T-helper 1 cell (primary cell): ENCODE measurements at places on chromosomes 12 and 14.

- DNase-seq = no peak
These were observed 147.5 kb downstream of the KITLG start for GRCh38 chr12:88432531-88433490.

- DNase-seq = no peak
These were observed 6.8 kb downstream of the CEP170B start for GRCh38 chr14:104871656-104872468.

GRCh38 chr14:69346710-69347109 lies 51.4 kb downstream of the ERH start:
- no peak for DNase-seq

- no peak for DNase-seq
These were observed 76.9 kb upstream of the PSMA6 start for GRCh38 chr14:35215110-35215813.

DNA sequence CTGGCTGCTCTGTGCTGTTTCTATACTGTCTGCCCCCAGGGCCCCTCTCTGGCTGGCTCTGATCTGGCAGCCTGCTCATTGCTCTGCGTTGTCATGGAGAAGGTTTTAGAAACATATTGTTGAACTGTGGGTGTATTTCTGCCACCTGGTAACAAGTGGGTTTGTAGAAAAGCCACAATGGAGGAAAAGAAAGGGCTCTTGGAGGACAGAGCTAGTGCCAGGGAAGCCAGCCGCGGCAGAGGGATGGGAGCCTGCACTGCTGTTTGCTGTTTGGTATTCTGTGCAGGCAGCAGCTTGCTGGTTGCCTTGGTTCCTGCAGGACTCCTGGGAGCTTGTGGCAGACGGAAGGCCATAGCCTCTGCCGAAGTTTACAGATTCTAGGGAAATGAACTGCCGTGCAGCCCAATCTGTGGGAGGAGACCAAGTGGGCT lies 15.1 kb downstream of the CCDC177 start:
- no peak for DNase-seq

DNA sequence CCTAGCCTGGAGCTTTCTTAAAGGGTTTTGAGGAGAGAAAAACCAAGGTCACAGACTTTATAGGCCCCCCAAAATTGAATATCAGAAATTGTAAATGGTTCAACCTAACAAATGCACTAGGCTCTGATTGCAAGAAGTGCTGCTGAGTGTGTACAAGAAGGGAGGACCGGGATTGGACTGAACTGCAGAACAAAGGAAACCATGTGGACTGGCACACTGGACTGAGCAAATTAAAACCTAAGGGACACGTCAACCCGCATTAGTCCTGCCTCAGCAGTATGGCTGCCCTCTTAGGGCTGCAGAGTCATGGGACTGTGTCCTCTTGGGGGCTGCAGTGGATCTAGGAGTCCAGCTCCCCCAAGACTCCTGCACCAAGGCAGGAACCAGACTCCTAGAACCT lies 842 bp upstream of the CISTR start:
- DNase-seq = no peak

GRCh38 chr14:77923131-77923936 lies 123.4 kb downstream of the ADCK1 start:
- no peak for DNase-seq
